ENCODE measurements at places on chromosomes 2 and 18. TPM values are rescaled to one million over a fixed set of nuclear protein-coding genes. Genes with fewer than 3 reads are reported as not detected.

RIT2 gene
- 1.9 TPM for polyA plus RNA-seq

BCL11A gene
- polyA plus RNA-seq = 28.2 TPM

DNA sequence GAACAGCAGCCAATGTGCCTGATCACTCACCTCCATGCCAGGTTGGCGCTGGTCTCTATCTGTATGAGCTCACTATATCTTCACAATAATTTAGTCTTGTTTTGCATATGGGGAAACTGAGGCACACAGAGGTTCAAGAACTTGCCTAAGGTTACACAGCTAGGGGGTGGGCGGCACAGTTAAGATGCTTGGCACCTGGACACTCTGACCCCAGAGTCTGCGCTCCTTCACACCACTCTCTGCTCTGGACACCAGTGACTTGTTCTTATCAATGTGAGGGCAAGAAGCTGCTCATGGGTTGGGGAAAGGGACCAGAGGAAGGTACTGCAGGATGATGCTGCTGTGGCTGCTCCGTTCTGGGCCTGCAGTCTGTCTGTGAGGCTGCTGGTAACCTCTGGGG, 27.1 kb downstream of the FBLN7 start:
- DNase-seq = no peak

DNA sequence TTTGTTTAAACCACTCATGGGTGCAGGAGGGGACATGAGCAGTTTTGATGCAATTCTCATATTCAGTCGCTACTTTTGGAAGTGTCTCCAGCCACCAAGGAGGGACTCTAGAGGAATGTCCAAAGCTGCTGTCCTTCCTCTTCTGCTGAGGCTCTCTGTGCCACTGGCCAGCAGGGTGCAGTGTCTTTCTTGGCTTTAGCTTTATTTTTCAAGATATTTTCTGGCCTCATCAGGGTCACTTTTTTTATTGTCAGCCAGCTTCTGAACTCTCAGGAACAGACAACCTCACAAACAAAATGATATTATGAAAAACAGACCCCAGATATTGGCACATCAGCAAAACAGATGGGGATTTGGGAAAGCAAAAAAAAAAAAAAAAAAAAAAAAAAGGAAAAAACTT, 289.3 kb upstream of the ZSWIM2 start:
- DNase-seq = no peak

GRCh38 chr18:69402533-69402989, 1.9 kb downstream of the DOK6 start:
- DNase-seq = peak; percentile 14

GRCh38 chr2:229884775-229885699, 36.8 kb downstream of the TRIP12 start:
- no peak for DNase-seq

DNA sequence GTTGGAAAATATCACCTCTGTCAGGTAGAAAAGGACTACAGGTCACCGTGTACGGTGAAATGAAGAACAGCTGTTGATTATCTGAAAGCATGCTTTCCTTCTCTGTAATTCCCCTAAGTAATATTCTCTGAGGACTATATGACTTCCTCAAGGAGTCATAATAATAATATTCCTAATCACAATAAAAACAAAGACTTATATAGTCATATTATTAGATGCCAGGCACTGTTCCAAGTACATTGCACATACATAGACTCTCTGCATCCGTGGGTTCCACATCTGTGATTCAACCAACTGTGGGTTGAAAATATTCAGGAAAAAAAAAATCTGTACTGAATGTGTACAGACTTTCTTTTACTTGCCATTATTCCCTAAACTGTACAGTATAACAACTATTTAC, 512.4 kb upstream of the ID2 start:
- no peak for DNase-seq

DNA sequence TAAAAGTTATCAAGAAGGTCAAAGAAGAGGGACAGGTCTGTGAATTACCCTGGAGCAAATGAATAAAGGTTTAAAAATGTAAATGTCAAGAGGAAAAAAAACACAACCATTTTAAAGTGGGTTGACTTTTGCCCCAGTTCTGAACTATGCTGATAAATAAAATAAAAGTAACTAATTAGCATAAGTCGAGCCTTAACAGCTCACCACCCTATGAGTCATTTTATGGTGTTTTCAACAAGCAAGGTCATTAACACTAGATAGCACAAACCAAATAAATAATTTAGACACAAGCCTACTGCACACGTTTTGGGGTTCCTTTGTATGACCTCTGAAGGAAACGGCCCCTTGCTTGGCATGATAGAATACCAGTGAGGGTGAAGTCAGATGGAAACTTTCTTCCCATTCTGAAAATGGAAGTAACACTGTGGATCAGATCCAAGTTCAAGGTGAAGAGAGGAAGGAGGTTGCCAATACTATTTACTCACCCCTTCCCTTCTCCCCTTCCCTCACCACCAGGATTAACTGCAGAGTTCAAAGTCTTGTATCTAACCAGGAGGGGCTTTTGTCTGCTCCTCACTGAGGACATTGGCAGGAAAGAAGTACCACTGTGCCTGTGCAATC, 380.0 kb upstream of the ACVR2A start:
- peak; percentile 56 for DNase-seq

DNA sequence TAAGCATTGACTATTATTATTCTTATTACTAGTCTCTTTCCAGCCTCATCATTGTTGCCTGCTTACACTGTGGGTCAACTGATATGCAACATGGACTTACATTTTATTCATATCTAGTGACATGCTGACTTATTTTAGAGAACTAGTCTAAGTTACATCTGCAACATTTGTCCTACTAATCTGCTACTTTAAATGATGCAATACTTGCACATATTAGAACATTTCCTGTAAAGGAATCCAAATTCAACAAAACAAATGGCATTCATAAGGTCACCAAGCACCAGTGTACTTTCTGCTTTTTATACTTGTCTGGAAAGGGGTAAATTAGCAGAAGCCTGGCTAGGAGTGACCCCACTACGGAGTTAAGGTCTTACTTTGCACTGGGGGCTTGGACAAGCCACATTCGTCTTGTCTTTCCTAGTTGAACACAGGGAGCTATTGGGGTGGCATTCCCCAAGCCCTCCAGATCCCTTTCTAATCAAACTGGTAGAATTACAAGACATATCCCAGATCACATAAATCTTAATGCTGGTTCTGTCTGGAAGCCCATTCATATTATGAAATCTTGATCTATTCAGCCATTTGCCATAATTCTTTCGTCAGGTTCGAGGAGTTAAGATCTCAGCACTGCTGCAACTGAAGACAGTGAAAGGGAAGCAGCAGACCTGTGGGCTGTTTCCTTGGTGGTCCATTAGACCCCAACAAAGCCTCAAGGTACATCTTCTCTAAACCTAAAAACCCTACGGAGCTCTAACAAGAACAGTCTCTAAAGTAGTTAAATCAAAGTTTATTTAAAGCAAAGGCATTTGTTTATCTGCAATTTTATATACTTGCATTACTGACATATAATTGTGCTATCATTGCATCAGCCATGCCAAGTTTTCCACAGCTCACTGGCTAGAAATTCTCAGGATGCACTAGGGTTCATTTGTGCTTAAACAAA, 49.9 kb upstream of the RTN4 start:
- no peak for DNase-seq

PPP1R1C gene
- polyA plus RNA-seq = 3.3 TPM

ONECUT2 gene
- polyA plus RNA-seq = 16.1 TPM

SKOR2 gene
- not detected for polyA plus RNA-seq

GRCh38 chr2:184589261-184589660, 9.1 kb upstream of the ZNF804A start:
- no peak for DNase-seq

CXCR1 gene
- polyA plus RNA-seq = 0.01 TPM

- DNase-seq = no peak
Observed at GRCh38 chr18:62828852-62829251, 113.5 kb downstream of the PHLPP1 start.

- DNase-seq = peak; percentile 85
Observed at GRCh38 chr18:6315517-6316331, 99.0 kb downstream of the L3MBTL4 start.

SCG2 gene
- polyA plus RNA-seq = 82.8 TPM

GRCh38 chr2:85554980-85555612, 6.2 kb downstream of the GGCX start:
- no peak for DNase-seq

DNER gene
- 7.5 TPM for polyA plus RNA-seq

DNA sequence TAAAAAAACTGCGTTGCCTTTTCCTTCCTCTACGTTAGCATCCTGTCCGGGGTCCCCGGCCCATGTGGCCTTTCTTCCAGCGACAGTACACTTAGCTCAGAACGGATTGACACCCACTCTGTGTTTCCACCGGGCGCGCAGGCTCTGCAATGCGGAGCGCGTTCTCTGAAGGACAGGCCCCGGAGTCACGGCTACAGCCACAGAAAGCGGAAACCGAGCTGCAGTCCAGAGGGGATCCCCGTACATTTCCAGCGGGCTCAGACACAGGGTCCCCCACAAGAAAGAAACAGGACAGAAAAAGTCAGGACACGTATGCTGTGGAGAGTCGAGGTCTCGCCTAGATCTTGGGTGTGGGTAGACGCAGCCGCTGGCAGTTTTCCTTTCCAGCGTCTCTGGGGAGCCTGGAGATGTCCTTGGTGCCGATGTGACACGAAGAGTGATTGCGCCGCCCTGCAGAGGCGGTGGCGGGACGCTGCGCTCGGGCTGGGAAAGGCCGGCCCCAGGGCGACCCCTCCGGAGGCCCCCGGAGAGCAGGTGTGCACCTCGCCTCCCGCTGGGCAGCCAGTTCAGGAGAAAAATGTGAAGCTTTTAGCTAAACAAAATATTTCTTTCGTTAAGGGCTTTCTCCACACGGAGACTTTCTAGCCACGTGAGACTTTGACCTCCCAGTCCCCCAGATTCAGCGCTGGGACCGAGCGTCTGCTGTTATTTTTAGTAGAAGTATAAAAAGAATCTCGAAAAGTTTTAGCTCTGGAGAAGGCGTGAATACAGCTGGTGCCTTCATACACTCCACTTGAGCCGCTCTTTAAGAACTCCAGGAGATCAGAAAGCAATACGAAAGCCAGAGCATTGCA, 1.3 kb upstream of the ACKR3 start:
- peak; percentile 54 for DNase-seq

SLC5A7 gene
- 7.1 TPM for polyA plus RNA-seq

- DNase-seq = no peak
Observed at GRCh38 chr18:55419947-55420664, 167.9 kb downstream of the TCF4 start.

GRCh38 chr2:165637396-165637795, 156.7 kb downstream of the GALNT3 start:
- no peak for DNase-seq

- no peak for DNase-seq
Observed at GRCh38 chr2:164967361-164967760, 12.0 kb upstream of the SLC38A11 start.

DNA sequence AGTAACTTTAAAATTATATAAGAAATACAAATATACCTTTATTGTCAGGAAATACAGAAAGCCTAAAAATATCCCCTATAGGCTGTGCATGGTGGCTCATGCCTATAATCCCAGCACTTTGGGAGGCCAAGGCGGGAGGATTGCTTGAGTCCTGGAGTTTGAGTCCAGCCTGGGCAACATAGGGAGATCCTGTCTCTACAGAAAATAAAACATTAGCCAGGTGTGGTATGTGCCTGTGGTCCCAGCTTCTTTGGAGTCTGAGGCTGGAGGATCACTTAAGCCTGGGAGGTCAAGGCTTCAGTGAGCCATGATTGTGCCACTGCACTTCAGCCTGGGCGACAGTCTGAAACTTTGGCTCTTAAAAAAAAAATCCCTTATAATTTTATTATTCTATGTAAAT, 29.1 kb downstream of the GLS start:
- no peak for DNase-seq

DNA sequence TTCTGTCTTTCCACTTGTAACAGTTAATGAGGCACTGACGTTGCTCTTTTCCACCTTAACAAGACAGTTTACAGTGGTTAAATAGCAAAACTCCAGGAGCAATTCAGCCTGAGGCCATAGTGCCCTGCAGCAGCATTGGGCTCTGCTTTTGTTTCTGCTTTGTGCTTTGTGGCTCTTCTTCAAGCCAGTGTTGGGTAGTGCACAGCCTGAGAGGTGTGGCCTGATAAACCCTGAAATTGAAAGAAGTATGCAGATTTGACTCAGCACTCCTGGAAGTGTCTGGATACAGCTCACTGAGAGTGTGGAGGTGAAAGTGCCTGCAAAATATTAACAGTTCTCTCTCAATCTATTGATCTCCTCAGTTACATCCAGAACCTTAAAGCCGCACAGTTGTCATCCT, 63.0 kb downstream of the STK25 start:
- DNase-seq = no peak

GRCh38 chr2:101545950-101546349, 71.0 kb upstream of the RFX8 start:
- no peak for DNase-seq

CNDP1 gene
- 0.27 TPM for polyA plus RNA-seq

ACADL gene
- 1.3 TPM for polyA plus RNA-seq

MYO5B gene
- polyA plus RNA-seq = 52.0 TPM

DNA sequence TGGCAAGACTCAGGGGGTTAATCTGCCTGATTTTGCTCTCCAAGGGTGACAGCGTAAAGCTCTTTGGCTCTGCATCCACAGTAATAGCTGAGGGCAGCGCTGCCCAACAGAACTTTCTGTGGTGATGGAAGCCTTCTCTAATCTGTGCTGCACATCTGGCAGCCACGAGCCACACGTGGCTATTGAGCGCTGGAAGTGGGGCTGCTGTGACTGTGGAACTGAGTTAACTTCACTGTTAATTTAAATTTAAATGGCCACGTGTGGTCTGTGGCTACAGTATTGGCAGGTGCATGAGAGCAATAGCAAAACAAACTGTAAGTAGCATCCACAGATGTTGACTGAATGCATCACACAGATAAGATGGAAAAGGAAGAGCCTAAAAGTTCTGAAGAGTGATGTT, 47.3 kb upstream of the TMEM200C start:
- DNase-seq = no peak

SDC1 gene
- polyA plus RNA-seq = 49.7 TPM

DNA sequence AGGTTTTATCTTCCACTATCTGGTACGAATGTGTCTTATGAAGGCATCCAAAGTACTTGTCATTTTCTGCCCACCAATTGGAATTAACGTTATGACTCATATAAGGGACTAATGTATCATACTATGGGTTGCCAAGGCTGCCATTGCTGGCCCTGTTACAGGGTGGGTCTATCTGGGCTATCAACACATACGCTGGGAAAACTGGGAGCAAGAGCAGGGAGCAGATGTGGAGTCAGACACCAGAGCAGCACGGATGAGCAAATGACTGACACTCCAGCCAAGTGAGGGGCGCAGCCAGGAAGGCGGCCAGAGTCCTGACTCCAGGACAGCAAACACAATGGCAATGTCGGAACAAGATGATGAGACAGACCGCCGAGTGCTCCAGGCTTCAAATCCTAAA, 145.9 kb downstream of the COPS8 start:
- DNase-seq = no peak

DNA sequence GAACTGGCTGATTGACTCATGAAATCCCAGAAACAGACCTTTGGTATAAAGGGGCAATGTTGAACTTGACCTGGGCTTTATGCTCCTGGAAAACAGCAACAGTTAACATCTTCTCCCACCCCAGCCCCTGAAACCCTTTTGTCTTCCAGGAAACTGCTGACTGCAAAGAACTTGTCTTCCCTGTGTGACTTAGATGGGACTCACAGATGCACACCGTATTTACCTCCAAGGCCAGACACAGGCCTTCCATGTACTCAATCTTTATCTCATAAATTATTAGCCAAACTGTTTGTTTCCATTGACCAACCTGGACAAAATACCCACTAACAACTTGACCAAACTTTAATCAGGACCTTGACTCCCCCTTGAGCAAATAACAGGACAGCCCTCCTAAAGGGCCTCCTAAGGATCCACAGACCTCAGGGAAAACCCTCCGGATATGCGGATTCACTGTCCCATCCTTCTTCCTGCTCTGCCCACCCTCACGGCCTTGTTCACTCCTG, 36.3 kb downstream of the PIEZO2 start:
- no peak for DNase-seq

- DNase-seq = no peak
Observed at GRCh38 chr2:12162269-12163247, 416.1 kb downstream of the LPIN1 start.

Measured in large intestine (tissue), 12 donors.